T-helper 1 cell treated with Interleukin-12 subunit alpha and Interleukin-12 subunit beta and Interleukin-4 antibody, amounts not matched to agents 30 ng/mL and 1 ng/mL, for 36 hours (primary cell): ENCODE measurements at places on chromosomes 12 and 14. TPM values are rescaled to one million over a fixed set of nuclear protein-coding genes. Genes with fewer than 3 reads are reported as not detected.

Gene KERA
- not detected in 2 replicates for total RNA-seq

Gene NRIP2
- not detected in 2 replicates for total RNA-seq

Gene CLEC4C
- not detected in 2 replicates for total RNA-seq

Gene TMEM253
- total RNA-seq = 0.63 TPM in 1 of 2 replicates, not detected in the other

Gene ZNF891
- total RNA-seq = 2.1 and 2.2 TPM in 2 replicates

Gene MARK3
- 89.6 and 91.6 TPM in 2 replicates for total RNA-seq
